OCI-M1 (cell line): ENCODE measurements at places on chromosomes 2 and 18.

DNA sequence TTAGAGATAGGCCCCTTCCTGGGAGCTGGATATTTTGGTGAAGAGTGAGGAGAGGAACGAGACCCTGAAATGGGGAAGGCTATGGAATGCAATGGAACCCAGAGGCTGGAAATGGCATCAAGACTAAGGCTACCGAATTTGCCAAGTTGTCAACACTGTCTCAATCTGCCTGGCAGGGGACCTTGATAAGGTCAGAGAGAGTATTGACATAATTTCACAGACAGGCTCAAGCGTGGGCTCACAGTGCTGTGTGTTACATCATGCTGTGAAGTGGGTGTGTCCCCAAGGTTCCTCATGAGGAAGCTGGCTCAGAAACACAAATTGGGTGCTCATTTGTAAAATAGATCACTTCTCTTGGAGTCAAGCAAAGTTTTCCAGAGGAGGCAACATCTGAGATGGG is 51.8 kb upstream of the CYRIA start:
- DNase-seq: peak; percentile 77

- peak; percentile 72 for DNase-seq
These were observed 307.4 kb upstream of the VWC2L start for GRCh38 chr2:214103276-214104001.

GRCh38 chr2:19675856-19676460 is 225.8 kb downstream of the TTC32 start:
- no peak for DNase-seq

DNA sequence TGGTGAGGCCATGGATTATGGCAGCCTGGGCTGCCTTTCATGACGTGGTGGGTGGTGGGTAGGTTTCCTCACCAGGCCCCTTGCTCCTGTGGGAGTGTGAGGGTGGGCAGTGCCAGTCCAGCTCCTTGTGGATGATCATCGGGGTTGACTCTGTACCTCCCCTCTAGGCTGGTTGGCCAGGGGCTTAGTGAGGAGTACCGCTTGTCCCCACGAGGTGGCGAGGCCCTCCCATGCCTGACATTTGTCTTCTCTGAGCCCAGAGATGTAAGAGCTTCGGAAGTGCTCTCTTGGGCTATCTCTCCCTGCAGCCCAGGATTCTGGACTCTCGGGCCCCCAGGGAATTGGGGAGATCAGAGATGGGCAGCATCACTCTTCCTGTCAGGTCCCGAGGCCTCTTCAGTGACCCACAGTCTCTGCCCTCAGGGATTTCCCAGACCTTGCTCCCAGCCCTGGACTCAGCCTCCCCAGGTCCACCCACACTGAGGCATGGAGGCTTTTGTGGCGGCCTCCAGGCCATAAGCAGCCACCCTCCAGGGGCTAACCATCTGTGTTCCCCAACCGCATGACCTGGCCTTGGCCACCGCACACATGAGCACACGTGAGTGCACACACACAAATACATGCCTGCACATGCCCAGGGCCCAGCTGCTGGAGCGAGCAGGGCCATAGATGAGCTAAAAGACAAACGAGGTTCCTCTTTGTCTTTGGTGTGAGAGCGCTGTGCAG is 6.5 kb downstream of the SPR start:
- peak; percentile 55 for DNase-seq

DNA sequence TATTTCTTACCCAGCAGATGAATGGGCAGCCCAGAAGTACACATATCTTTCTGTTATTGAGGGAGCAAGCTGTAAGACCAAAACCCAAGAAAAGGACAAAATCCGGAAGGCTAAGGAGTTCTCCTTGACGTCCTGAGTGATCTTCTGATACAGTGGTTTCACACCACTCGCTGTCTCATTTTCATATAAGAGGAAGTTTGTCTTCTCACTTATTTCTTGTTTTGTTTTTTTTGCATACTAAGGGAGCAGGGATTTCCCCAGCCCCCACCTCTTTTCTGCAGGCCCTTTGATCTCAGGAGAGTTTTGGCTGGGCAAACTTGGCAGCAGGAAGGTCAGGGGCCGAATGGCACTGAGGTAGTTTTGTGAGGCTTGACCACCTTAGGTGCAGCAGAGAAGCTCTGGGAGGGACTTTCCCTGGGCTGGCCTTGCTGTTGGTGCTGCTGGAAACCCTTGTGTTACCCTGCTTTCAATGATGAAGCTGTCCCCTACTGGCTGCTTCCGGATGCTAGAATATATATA is 13.3 kb downstream of the CHRNA1 start:
- DNase-seq: peak; percentile 19

DNA sequence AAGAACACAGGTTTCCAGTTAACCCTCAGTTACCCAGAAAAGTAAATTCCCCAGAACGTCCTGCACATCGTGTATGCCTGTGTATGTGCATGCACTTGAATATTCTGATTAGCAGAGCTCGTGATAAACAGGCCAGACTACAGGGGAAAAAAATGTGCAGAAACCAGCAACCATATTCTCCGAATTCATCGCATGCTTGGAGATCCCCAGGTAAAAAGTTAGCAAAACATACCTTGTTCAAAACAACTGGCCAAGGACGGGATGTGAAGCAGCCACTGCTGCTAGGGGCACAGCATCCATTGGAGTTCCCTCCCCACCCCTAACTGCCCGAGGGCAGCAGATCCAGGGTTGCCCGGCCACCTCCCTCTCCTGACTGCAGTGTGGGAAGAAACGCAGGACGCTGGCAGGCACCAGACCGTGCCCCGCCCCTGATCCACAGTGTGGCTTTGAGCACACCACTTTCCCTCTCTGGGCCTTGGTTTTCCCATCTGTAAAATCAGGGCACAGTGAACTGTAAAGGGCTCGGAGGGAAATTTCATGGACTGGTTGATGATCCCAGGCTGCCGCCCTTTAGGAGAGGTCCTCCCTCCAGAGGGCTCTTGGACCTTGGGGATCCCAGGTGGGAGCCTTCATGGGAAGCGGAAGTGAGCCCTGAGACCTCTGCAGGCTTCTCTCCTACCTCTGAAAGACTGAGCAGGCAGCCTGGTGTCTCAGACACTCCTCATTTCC is 11.9 kb upstream of the ARID5A start:
- no peak for DNase-seq

DNA sequence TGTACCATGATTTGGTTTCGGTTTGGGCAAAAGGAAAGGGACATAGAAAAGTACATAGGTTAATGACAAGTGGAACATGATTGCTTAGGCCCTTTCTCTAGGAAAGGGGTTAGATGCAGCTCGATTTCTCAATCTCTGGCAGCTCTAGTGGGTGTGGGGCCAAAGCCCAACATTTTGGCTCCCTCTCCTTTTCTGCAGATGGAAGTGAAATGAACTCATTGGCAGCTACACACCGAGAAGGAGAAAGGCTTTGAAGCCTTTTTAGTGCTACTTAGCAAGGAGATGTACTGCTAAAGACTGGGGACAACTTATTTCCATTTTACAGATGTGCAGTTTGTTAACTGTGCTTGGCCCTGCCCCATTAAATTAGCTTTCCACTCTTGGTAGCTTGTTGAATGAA is 93.8 kb downstream of the LYPD6B start:
- no peak for DNase-seq

GRCh38 chr2:113176696-113177355 is 3.1 kb downstream of the PSD4 start:
- DNase-seq: no peak

DNA sequence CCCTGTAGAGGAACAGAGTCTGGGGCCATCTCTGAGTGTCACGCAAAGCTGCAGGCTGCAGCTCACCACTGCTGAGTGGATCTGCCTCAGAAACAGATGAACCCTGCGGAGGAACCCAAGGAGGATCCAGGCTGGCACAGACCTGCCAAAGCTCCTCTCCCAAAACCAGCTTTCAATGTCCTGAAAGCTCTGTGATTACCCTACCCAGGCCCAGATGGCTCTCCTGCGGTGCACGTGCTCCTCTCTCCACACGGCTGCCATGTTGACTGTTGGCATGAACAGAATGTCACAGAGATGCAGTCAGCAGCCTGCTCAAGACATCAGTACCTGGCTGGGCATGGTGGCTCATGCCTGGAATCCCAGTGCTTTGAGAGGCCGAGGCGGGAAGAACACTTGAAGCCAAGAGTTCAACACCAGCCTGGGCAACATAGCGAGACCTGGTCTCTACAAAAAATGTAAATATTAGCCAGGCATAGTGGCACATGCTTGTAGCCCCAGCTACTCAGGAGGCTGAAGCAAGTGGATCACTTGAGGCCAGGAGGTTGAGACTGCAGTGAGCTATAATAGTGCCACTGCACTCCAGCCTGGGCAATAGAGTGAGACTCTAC is 216.8 kb downstream of the MGAT5 start:
- DNase-seq: no peak

- DNase-seq: no peak
These were observed 79.9 kb downstream of the TRIB2 start for GRCh38 chr2:12796657-12797056.

DNA sequence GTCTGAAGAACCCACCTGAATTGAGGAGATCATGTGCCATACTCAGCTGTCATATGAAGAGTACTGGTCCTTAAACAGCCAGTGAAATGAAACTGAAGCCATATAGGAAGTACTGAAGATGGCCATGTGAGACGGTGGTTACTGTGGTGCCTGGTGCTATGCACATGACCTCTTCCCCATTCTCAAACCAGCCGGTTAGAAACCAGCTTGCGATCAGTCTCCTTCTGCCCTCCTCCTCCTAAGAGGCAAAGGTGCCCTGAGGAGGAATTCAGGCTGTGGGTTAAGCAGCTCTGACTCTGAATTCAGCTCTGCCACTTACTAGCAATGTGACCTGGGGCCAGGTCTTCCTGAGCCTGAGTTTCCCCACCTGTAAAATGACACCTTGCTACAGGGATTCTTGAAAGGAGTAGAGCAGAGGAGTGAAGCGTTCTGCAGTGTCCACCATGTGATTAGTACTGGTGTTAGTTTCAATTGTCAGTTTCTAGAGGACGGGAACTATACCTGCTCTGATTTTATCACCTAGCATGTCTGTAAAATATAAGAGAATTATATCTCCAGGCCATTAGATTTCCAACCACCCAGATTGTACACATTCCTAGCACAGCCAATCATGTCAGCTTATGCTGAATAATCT is 5.1 kb downstream of the FECH start:
- DNase-seq: peak; percentile 88
